Liver (tissue), 10 donors: ENCODE measurements at places on chromosomes 1 and 21.

DNA sequence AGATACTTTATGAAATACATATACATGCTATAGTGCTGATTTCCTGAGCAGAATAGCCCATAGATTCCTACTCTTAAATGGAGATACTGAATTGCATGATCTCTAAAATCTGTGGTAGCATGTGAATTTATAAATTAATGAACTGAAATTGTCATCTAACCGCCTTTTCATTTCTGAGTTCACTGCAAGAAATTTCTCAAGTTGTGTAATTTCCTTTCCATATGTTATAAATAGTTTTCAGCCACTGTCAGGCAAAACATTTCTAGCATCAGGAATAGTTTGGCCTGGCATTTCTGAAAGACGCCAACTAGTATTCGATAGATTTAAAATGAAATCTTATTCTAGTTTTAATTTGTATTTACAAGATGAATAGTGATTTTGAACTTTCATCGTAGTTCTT, 310.1 kb downstream of the USH2A start:
- DNase-seq, result no peak

GRCh38 chr21:22223385-22223784, 1225.2 kb downstream of the NCAM2 start:
- no peak for DNase-seq

GRCh38 chr1:244352156-244352830, 99.4 kb downstream of the ADSS2 start:
- no peak for DNase-seq

DNA sequence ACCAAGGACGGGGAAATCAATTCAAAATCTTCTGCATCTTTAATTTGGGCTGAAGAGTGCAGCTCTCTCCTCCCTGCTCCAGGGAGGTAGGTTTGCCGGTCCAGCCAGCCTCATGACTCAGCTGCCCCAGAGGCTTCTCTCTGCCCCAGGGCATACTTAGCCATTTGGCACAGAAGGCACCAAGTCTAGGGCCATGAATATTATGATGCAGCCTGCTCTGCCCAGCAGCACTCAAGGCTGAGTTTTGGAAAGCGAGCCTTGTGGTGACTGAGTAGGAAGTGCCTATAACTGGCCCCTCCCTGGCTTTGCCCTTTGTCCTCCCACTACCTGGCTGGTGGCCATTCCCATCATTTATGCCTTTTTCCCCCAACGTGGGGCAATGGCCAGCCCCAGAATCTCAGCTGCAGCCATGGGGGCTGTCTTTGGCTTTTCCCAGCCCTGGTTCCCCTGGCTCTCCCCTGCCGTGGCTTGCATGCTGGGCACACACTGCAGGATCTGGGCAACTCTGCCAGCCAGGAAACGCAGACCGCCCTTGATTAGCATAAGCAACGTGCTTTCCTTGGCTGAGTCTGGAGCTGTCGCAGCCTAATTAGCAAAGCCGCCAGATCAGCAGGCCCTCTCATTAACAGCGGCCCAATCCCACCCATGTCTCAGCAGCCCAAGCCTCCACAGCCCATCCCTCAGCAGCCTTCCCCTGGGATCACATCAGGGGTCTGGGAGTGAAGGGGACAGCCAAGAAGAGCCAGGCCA, 258.6 kb upstream of the TMEM51 start:
- DNase-seq, result no peak

DNA sequence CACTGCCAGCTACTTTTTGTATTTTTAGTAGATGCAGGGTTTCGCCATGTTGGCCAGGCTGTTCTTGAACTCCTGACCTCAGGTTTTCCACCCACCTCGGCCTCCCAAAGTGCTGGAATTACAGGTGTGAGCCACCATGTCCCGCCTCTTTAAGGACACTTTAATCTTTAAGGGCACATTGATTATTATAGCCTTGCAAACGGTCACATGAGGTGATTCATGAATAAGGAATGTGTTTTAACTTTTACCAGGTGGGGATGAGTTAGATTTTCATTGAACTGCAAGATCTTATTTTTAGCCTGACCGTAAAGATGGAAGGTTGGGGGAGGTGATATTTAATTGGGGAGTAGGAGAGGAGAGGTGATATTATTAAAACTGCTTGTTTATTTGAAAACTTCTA, 61.9 kb downstream of the TBCE start:
- no peak for DNase-seq

DNA sequence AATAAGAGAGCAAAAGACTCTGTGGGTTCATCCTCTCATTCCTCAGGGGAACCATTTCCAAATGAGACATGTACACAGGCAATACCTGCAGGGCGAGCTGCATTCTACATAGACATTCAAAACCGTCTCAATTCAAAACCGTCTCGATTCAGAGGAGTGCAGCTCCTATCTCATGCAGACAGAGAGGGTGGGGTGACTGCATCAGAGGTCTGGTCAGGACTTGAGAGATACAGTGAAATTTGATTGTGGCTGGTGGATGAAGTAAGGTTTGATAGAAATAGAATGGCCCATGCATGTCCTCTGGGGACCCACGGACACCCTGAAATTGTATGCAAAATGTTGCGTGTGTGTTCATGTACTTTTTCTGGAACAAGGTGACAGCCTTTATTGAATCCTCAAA, 27.3 kb downstream of the TEX35 start:
- peak; percentile 53 for DNase-seq

DNA sequence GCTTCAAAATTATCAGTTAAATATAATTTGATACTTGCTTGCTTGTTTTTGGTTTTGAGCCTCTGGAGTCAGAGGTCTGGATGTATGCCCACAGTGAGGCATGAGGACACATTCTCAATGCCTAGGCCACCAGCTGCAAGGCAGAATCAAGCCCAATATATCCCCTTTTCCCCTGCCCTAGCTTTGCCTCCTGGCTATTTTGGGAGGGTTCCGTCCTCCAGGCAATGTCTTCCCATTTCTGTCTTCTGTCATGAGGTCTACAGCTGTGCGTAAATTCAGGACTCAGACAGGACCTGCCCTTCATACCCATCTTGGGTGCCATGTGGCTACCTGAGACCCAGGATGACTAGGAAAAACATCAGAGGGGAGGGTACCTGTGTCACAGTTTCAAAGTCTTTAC, 19.2 kb downstream of the NRDC start:
- no peak for DNase-seq

DNA sequence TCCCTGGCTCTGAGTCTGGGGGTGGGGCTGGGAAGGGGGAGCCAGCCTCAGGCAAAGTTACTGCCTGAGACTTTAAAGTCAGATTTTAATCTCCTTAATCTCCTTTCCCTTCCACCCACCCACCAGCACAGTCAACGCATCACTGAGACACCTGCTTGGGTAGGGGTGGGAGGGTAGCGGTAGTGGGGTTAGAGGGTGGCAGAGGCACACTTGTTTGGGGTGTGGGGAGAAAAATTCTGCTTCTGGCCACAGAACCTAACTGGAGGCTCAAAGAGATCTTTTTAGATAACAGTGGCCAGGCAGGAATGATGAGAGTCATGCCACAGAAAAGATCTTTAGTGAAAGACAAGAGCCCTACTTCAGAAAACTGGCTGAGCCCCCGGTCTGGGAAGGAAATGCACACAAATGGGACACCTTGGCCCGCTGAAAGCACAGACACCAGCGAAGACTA, 44.1 kb downstream of the CD247 start:
- DNase-seq, result no peak

DNA sequence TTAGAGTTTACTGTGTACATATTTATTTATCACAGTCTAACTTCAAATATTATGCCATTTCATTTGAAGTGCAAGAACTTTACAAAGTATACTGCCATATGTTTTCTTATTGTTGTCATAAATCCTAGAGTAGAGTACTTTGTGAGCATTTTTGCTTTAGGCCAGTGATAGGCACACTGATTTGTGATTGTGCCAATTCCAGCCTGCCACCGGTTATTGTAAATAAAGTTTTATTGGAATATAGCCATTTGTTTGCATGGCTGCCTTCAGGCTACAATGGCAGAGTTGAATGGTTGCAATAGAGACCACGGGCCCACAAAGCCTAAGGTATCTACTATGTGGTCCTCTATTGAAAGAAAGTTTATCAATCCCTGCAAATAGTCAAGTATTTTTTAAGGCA, 175.8 kb upstream of the GALNT2 start:
- DNase-seq, result no peak

DNA sequence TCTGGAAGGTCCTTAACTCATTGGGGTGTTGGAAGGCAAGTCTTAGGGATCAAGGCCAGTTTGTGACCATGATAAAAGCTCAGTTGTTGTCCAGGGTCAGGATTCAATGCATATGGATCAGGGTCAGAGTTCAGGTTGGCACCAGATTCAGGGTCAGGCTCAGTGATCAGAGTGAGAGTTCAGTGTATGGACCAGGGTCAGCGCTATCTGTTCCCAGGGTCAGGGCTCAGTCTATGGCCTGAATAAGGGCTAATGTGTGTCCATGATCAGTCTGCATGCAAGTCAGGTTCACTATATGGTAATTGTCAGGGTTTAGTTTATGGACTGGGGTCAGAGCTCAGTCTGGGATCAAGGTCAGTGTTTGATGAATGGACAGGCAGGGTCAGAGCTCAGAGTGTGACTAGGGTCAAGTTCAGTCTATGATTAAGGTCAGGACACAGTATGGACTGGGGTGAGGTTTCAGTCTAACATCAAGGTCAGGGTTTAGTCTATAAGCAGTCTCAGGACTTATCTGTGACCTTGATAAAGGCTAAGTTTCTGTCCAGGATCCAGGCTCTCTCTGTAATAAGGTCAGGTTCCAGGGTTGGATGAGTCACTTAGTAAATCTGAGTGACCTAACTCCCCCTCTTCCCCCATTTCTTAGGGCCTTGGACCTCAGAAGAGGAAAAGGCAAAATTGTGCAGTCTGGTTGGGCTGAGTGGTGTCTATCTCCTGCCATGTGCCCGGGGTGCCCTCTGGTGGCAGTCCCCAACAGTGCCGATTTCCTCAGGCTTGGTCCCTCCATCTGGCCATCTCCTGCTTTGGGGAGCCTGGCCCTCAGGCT, 23.8 kb downstream of the KNCN start:
- peak; percentile 85 for DNase-seq

DNA sequence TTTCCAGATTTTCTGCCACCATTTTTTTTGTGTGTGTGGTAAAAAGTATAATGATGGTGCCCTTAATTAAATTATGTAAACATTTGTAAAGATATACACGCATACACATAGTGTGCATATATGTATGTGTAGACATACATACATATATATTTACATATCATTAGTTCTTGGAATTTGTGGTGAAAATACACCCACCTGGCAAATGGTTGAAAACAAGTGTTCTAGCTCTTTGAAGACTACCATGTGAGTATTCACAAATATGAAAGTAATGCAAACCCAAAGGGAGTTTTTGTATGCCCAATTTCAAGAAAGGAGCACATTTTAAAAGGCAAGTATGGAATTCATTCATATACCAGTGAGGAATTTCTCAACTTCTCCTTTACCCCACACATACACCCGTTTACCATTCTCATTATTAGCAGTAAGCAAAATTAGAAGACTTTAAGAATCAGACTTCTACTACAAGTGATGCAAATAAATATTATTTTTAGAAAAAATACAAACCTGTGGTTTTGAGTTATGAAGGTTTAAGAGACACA, 8.0 kb downstream of the RABGAP1L start:
- DNase-seq, result no peak

GRCh38 chr1:201721082-201722049, 107.6 kb upstream of the IPO9 start:
- no peak for DNase-seq

- no peak for DNase-seq
Measured at GRCh38 chr21:36887963-36888362, 78.5 kb downstream of the HLCS start.

GRCh38 chr1:65141394-65141793, 6.6 kb upstream of the AK4 start:
- DNase-seq, result no peak

DNA sequence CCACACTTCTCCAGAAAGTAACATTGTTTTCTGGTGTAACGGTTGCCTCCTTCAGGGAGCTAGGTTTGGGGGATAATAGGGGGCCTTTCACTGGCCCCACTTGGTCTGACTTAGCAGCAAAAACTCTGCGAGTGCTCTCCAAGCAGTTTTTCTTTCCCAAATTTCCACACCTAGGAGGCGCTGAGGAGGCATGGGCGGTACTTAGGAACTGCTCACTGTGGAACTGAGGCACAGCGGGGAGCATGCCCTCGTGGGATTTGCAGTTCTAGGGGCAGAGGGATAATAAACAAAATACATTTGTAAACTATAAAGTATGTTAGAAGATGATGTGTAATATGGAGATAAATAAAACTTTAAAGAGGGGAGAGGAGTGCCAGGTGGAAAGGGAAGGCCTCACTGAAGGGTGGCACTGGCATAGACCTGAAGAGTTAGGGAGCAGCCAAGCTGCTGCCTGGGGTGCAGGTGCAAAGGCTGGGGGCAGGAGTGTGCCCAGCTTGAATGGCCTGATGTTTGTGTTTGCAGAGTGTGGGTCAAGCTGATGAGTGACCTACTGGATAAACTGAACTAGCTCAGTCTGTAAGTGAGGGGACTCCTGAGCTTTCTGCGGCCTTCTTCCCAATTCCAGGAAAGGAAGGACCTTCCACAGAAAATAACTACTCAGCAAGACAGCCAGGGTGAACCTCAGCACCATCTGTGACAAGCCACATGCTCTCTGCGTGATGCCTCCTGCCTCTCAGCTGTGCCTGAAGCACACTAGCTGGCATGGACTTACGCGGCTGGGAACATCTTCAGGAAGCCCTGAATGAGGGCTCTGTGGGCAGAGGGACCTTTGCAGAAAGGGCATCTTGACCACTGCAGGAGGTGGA, 1.9 kb downstream of the EPHX1 start:
- DNase-seq, result no peak

GRCh38 chr1:42873670-42874069, 27.3 kb downstream of the ZNF691 start:
- no peak for DNase-seq

DNA sequence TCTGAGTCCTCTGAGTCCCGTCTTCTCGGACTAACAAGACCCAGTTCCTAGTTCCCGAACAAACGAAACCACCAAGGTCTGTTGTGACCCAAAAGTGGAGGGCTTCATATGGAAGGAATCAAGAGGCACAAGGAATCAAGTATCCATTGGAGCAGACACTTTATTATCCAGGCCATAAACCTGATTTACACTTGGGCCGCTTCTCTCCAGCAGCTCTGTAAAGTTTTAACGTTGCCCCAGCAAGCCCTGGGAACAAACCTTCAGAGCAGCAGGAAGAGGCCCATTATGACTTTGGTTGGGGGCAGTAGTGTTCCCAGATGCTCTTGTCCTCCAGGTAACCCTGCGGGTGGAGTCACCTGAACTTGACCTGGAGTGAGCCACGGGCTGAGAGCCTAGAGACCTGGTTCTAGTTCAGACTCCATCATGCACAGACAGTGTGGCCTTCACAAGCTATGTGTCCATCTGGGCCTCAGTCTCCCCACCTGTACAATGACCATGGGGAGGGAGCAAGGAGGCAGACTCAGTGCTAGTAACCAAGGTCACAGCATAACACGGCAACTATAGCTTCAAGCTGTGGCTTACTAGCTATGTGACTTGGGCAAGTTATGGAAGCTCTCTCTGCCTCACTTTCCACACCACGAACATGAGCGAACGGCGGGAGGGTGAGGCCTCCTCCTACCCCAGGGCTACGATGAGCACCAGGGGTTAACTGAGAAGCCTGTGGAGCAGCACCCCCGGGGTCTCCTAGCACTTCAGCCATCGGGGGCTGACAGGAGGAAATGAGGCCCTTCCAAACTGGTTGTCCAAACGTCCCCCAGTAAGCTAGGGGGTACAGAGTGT, 95.7 kb downstream of the GLIS1 start:
- DNase-seq, result no peak
